Adrenal gland (tissue), 19 donors: ENCODE measurements at places on chromosomes 16 and 17. TPM values are rescaled to one million over a fixed set of nuclear protein-coding genes. Genes with fewer than 3 reads are reported as not detected.

ALOX15 gene
- total RNA-seq, result not detected

SLC22A31 gene
- 2.0 TPM for total RNA-seq

PPY gene
- not detected for total RNA-seq

RCVRN gene
- total RNA-seq, result 0.14 TPM

PDE6G gene
- total RNA-seq, result not detected

KRT36 gene
- total RNA-seq, result 0.28 TPM

TUBB3 gene
- total RNA-seq, result 15.3 TPM

- H3K36me3 ChIP-seq, result peaks cover 23% of the 10 kb centered on the region
- DNase-seq, result no peak
- no peak overlapping the region for H3K4me3 ChIP-seq
- H3K27me3 ChIP-seq, result no peaks in the 10 kb centered on the region
- H3K4me1 ChIP-seq, result peaks cover 15% of the 10 kb centered on the region
Measured at GRCh38 chr17:83098241-83099085, 19.1 kb downstream of the METRNL start.

- peaks cover 58% of the 10 kb centered on the region for H3K4me1 ChIP-seq
- DNase-seq, result no peak
- no peaks in the 10 kb centered on the region for H3K27me3 ChIP-seq
- H3K4me3 ChIP-seq, result no peak overlapping the region
- no peak overlapping the region for H3K27ac ChIP-seq
- peaks cover 53% of the 10 kb centered on the region for H3K36me3 ChIP-seq
Measured at GRCh38 chr17:40452216-40452787, 9.1 kb downstream of the IGFBP4 start.

GRCh38 chr16:14300705-14301168 lies 229.6 kb downstream of the MRTFB start:
- no peak overlapping the region for H3K4me3 ChIP-seq
- H3K27me3 ChIP-seq, result no peaks in the 10 kb centered on the region
- H3K4me1 ChIP-seq, result peaks cover 24% of the 10 kb centered on the region
- peak; percentile 85 for DNase-seq

- H3K4me1 ChIP-seq, result no peaks in the 10 kb centered on the region
- DNase-seq, result no peak
- peaks cover 14% of the 10 kb centered on the region for H3K27me3 ChIP-seq
- no peaks in the 10 kb centered on the region for H3K36me3 ChIP-seq
- H3K4me3 ChIP-seq, result no peak overlapping the region
Measured at GRCh38 chr17:79104898-79105600, 30.4 kb downstream of the ENGASE start.

DNA sequence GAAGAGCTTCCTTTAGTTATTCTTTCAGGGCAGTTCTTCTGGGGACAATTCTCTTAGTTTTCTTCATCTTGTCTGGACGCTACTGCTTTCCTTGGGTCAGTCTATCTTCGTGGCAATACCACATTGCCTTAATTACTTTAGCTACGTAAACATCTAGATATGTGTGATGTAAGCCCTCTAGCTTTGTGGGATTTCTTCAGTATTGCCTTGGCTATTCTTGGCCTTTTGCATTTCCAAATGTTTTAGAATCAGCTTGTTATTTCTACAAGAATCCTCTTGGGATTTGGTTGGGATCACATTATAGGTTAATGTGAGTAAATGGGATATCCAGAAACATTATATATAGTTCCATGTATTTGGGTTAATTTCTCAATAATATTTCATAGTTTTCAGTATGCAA lies 9.0 kb upstream of the ST6GALNAC2 start:
- no peak overlapping the region for H3K27ac ChIP-seq
- no peaks in the 10 kb centered on the region for H3K4me1 ChIP-seq
- H3K27me3 ChIP-seq, result no peaks in the 10 kb centered on the region
- DNase-seq, result no peak
- H3K36me3 ChIP-seq, result no peaks in the 10 kb centered on the region

GRCh38 chr17:78323826-78324390 lies 36.0 kb downstream of the SOCS3 start:
- peaks cover 14% of the 10 kb centered on the region for H3K4me1 ChIP-seq
- H3K27ac ChIP-seq, result no peak overlapping the region
- H3K36me3 ChIP-seq, result no peaks in the 10 kb centered on the region
- H3K4me3 ChIP-seq, result no peak overlapping the region
- no peak for DNase-seq

DNA sequence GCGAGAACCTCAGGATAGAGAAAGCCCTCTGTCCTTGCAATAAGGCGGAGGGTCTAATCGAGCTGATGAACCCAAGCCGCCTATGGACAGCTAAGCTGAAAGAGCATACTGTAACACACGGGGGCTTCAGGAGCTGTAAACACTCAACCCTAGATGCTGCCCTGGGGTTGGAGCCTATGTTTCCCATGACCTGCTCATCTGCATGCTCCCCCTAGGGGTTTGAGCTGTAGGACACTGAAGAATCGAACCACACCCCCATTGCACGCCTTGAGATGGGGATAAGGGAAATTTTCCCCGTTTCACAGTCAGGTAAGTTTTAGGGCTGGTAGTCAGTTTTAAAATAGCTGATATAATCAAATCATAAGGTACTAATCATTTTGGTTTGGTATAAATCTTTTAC lies 675.6 kb upstream of the CDH8 start:
- no peak for DNase-seq
- H3K36me3 ChIP-seq, result no peaks in the 10 kb centered on the region
- H3K27me3 ChIP-seq, result no peaks in the 10 kb centered on the region
- H3K4me1 ChIP-seq, result no peaks in the 10 kb centered on the region
- H3K4me3 ChIP-seq, result no peak overlapping the region

DNA sequence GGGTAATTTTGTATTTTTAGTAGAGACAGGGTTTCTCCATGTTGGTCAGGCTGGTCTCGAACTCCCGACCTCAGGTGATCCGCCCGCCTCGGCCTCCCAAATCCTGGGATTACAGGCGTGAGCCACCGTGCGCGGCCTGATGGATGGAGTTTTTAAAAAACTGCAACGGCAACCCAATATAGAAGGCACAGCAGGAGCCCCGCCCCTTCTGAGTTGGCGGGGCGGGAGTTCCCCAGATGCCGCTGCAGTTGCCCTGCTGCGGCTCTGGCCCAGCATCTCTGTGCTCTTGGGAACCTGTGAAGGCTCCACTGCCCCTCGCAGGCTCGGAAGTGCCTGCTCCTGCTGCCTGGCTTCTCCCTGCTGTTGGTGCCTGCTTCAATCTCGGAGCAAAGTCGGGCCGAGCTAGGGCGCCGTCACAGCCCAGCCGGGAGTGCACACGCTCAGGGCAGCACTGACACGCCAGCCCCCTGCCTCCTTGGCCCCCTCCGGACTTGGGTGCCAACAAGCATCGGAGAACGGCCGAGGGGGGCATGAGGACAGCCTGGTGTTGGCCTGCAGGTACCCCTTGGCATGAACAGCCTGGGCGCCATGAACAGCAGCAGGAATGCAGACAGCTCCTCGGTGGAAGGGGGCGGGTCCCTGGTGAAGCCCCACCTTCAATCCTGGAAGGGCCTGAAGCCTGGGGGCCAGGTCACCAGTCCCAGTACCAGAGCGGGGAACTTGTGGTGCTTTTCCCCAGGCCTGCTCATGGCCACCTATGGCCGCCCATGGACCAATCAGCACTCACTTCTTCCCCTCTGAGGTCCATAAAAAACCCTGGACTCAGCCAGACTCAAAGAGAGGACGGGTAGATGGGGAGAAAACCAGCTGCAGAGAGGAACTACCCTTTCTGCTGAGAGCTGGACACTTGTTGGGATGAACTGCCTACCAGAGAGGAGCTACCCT lies 2.3 kb upstream of the NT5M start:
- H3K36me3 ChIP-seq, result no peaks in the 10 kb centered on the region
- H3K27ac ChIP-seq, result no peak overlapping the region
- peaks cover 5% of the 10 kb centered on the region for H3K4me1 ChIP-seq
- no peak overlapping the region for H3K4me3 ChIP-seq
- DNase-seq, result peak; percentile 51

DNA sequence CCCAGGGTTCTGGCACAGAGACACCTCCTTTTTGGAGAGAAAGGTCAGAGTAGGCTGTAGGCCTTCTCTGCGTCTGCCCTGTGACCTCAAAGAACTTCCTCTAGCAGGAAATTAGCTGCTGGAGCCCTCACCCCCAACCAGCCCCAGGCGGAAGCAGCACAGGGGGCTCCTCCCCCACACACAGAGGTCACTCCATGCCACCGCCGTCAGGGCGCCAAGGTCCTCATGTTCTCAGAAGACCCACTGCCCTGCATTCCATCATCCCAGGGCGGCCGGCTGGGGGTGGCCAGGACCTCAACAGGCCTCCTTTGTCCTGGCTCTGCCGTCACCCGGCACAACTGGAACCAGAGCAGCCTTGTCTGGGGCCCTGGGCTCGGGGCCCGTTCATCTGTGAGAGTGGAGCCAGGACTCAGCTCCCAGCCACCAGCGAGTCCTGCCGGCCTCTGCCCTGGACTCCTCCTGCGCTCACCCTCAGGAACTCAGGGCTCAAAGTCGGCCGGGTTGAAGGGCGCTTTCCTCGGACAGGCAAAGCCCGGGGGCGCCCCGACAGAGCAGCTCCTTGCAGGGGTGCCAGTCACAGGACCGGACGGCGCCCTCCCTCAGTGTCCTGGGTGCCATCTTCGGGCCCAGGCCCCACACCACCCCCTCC lies 1.2 kb downstream of the TMC6 start:
- H3K27me3 ChIP-seq, result peaks cover 10% of the 10 kb centered on the region
- peak overlapping the region; percentile 74 for H3K4me3 ChIP-seq
- H3K27ac ChIP-seq, result peak overlapping the region; percentile 70
- H3K4me1 ChIP-seq, result peaks cover 12% of the 10 kb centered on the region

DNA sequence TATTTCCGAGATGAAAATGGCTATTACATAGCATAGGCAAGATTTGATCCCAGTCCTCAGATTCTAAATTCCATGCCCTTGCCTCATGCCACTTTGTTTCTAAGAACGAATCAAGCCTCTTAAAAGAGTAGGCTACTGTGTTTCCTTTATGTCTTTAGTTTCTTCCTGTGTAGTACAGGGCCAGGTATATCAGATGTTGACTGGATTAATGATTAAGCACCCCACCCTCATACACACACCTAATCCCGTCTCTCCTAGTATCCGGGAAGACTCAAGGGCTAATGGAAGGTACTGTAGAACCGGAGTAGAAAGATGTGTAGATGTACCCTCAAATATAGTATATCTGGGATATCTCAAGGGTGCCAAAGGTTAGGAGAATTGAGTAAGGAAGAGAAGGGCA lies 6.7 kb downstream of the TOM1L1 start:
- H3K36me3 ChIP-seq, result no peaks in the 10 kb centered on the region
- DNase-seq, result no peak
- no peaks in the 10 kb centered on the region for H3K27me3 ChIP-seq
- no peak overlapping the region for H3K4me3 ChIP-seq
- H3K4me1 ChIP-seq, result no peaks in the 10 kb centered on the region

DNA sequence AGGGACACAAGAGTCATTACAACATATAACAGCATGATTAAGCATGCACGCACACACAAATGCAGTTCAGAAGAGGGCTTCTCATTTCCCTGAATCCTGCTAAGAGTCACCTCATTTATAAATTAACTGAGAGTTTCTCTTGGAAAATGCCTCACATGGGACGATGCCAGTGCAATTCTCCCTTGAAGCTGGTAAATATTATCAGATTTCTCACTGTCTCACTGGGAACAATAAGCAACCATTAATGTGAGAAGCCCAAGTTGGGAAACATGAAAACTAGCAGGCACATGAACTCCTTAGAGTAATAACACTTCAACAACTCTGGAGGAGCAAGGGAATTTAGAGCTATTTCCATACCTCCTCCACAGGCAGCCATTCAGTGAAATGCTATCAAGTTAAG lies 26.4 kb downstream of the SETD6 start:
- peaks cover 2% of the 10 kb centered on the region for H3K4me1 ChIP-seq
- H3K4me3 ChIP-seq, result no peak overlapping the region
- H3K27ac ChIP-seq, result no peak overlapping the region
- H3K27me3 ChIP-seq, result no peaks in the 10 kb centered on the region
- DNase-seq, result no peak

- H3K36me3 ChIP-seq, result no peaks in the 10 kb centered on the region
- DNase-seq, result no peak
- H3K27me3 ChIP-seq, result no peaks in the 10 kb centered on the region
- H3K4me3 ChIP-seq, result no peak overlapping the region
- no peak overlapping the region for H3K27ac ChIP-seq
- H3K4me1 ChIP-seq, result no peaks in the 10 kb centered on the region
Measured at GRCh38 chr17:75614006-75614405, 19.2 kb upstream of the SMIM5 start.

DNA sequence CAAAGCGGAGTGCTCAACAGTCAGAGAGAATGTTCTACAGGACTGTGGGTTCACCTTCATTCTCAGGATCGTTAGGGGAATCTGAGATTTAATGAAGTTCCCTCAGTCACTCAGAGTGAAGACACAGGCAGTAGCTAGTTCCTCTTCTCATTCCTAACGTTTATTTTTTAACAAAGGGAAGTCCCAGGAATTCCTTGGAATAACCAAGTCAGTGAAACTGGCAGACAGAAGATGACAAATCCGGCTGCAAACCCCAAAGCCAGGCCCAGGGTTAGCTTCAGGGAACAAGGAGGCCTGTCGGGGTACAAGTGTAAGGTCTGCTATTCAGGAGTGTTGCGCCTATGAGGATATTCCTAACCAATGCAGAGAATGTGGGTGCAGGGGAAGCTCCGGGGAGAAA lies 42.0 kb downstream of the COTL1 start:
- H3K27ac ChIP-seq, result no peak overlapping the region
- DNase-seq, result no peak
- H3K4me1 ChIP-seq, result no peaks in the 10 kb centered on the region

DNA sequence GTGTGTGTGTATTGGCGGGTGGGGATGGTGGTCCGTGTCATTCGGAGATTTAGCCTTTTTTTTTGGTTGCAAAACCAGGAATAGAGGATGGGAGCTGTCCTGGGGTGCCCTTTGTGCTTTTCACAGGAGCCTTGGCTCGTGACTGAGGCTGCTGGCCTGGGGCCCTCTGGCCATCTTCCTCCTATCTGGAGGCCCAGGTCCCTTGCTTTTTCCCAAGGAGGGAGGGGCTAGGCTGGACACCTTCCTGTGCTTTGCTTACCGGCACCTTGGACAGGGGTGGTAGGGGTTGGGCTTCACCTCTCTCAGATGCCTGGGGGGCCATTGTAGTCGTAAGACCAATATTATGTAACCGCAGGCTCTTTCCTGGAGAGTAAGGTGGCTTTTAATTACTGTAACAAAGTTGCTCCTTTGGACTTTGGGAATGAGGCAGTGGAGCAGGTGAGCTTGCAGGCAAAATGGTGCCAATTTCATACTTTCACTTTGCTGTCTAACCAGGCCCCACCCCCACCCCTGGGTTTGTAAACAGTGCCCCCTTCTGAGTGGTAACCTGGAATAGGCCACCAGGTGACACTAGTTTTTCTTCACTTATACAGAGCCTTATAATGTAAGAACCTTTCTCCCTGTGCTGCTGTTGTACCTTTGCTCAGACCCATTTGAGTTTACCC lies 1.2 kb downstream of the DYNLL2 start:
- peak overlapping the region; percentile 88 for H3K27ac ChIP-seq
- H3K27me3 ChIP-seq, result no peaks in the 10 kb centered on the region
- peaks cover 31% of the 10 kb centered on the region for H3K36me3 ChIP-seq

- H3K27me3 ChIP-seq, result no peaks in the 10 kb centered on the region
- H3K4me1 ChIP-seq, result no peaks in the 10 kb centered on the region
- no peak for DNase-seq
- no peak overlapping the region for H3K27ac ChIP-seq
- H3K4me3 ChIP-seq, result no peak overlapping the region
Measured at GRCh38 chr17:59298521-59298920, 32.9 kb upstream of the YPEL2 start.
